ENCODE measurements at places on chromosomes 4 and X. TPM values are rescaled to one million over a fixed set of nuclear protein-coding genes. Genes with fewer than 3 reads are reported as not detected.

DNA sequence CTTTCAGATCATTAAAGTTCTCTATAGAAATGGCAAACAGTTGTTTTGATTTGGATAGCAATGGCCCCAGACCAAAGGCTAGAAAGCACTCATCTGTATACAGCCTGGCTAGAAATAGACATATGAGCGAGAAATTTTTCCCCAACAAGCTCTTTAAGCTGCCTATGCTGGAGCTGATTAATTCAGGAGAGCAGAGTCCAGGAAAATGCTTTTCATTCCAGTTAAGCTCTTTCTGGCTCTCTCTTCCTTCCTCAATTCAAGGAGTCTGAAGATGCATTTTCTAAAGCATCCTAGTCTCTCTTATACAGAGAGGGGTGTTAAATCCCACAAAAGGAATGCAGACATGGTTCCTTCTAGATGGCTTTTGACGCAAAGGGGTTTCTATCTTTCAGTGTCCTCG is 141.7 kb upstream of the RAI2 start:
- H3K36me3 ChIP-seq: no peaks in the 10 kb centered on the region
- H3K4me1 ChIP-seq: no peaks in the 10 kb centered on the region
- no peaks in the 10 kb centered on the region for H3K27me3 ChIP-seq
- no peak overlapping the region for H3K4me3 ChIP-seq
- no peak overlapping the region for H3K27ac ChIP-seq
- no peak for DNase-seq

- DNase-seq: no peak
- H3K4me3 ChIP-seq: no peak overlapping the region
- no peaks in the 10 kb centered on the region for H3K27me3 ChIP-seq
Observed at GRCh38 chrX:97547877-97548578, 664.3 kb downstream of the RPA4 start.

The RNF175 gene
- 6.8 TPM for total RNA-seq

DNA sequence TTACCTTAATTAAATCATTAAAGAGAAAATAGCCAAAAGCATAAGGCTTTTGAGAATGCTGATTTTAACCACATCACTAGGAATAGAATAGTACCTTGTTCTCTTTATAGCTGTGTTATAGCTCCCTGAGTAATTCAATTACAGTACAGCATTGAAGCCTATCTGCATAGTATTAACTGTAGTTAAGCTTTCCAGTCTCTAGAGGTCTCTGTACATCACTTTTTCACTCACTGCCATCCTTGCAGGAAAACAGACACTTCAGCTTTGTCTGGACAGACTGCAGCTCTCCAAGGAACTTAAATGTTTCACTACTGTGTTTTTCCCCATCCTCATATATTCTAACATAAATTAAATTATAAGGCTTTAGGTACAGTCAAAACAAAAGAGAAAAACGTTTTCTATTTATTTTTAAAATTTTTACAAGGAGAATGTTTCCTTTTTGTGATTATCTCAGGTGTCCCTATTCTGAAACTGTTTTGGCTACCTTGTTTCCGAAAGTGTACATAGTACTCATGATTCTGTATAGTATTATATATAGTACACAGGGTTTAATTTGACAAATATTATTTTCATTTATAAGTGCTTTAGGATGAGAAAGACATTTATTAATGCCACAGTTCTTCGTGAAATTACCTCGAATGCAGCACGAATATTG is 407.9 kb downstream of the PCDH18 start:
- H3K27ac ChIP-seq: no peak overlapping the region
- no peaks in the 10 kb centered on the region for H3K36me3 ChIP-seq
- H3K4me1 ChIP-seq: peaks cover 8% of the 10 kb centered on the region
- H3K27me3 ChIP-seq: no peaks in the 10 kb centered on the region

DNA sequence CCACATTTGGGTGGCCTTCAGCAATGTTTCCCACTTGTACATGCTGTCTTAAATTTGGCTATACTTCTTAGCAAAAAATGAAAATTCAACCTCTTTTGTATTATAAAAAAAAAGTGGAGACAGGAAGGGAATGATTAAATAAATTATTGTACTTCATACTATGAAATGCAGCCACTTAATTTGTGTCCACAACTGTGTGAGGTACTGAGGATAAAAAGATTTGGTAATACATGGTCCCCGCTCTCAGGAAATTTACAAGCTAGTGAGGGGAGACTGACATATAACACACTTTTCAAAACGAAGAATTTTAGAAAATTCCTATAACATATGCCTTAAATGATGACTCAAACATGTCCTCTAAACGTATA is 105.0 kb downstream of the HNRNPD start:
- no peak overlapping the region for H3K27ac ChIP-seq
- H3K36me3 ChIP-seq: no peaks in the 10 kb centered on the region
- H3K4me1 ChIP-seq: peaks cover 11% of the 10 kb centered on the region
- DNase-seq: no peak

- H3K27ac ChIP-seq: no peak overlapping the region
- H3K36me3 ChIP-seq: no peaks in the 10 kb centered on the region
- H3K27me3 ChIP-seq: no peaks in the 10 kb centered on the region
- H3K4me3 ChIP-seq: no peak overlapping the region
- peak; percentile 17 for DNase-seq
- peaks cover 12% of the 10 kb centered on the region for H3K4me1 ChIP-seq
Observed at GRCh38 chr4:142741995-142742394, 104.1 kb downstream of the INPP4B start.

The SMARCA1 gene
- 56.9 TPM for total RNA-seq

The GAGE12H gene
- not detected for total RNA-seq

- H3K4me3 ChIP-seq: no peak overlapping the region
- DNase-seq: no peak
- no peaks in the 10 kb centered on the region for H3K4me1 ChIP-seq
- H3K27me3 ChIP-seq: no peaks in the 10 kb centered on the region
- H3K36me3 ChIP-seq: no peaks in the 10 kb centered on the region
- no peak overlapping the region for H3K27ac ChIP-seq
Observed at GRCh38 chr4:127249767-127250108, 383.0 kb upstream of the INTU start.

DNA sequence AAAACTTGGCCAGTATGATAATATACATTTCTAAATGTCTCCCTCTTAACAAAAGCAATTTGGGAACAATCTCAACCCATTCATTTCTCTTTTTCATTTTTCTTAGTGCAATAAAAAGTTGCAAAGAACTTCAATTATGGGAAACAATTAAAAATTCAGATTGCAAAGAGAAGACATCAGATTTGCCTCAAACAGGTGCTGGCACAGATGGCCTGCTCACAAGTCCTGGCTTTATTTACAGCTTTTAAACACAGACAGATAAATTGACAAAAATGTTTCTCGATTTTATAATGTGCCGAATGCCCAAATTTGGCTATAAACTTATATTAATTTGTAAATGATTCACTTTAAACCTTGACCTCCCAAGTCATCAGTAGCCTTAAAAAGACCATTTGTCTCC is 28.7 kb downstream of the SLC4A4 start:
- H3K4me3 ChIP-seq: no peak overlapping the region
- no peaks in the 10 kb centered on the region for H3K4me1 ChIP-seq
- H3K27ac ChIP-seq: no peak overlapping the region

Measured in A673 (cell line).